T-helper 17 cell (primary cell): ENCODE measurements at places on chromosomes 12 and 14. TPM values are rescaled to one million over a fixed set of nuclear protein-coding genes. Genes with fewer than 3 reads are reported as not detected.
A peak's percentile ranks its signal among the peaks of the same experiment; 100 is the strongest.

DNA sequence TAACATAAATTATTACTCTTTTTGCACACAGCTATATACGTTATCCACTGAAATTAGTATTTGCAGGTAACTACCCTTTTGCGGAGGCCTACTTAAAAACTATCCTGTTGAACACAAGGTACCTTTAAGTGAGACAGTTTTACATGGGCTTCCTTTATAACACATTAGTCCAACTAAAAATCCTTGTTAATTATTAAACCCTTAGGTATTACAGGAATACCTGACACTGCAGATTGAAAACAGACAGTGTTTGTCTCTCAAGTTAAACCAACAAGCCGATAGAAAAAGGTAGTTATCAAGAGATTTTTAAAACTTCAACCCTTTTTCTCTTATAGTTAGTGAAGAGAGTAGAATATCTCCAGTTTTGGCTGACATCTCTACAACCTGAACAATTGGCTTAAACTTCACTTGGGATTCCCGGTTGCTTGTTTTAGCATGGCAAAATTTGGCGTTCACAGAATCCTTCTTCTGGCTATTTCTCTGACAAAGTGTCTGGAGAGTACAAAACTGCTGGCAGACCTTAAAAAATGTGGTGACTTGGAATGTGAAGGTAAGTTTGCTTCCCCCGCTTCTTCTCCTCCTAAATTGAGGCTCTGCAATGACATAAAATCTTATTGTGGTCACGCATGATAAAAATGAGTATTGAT lies at the start of gene MIA2:
Gene MIA2, plus strand, starts transcription at position 236 of the 647 bp plus-strand sequence. Its CDS starts 200 bp downstream, at position 436.
- H3K36me3 ChIP-seq, result no peaks in the 10 kb centered on the region
- H3K27me3 ChIP-seq, result no peaks in the 10 kb centered on the region
- peak within 1 kb of the TSS; percentile 14 for H3K27ac ChIP-seq
- no peak within 1 kb of the TSS for H3K4me3 ChIP-seq
- no peak for DNase-seq

DNA sequence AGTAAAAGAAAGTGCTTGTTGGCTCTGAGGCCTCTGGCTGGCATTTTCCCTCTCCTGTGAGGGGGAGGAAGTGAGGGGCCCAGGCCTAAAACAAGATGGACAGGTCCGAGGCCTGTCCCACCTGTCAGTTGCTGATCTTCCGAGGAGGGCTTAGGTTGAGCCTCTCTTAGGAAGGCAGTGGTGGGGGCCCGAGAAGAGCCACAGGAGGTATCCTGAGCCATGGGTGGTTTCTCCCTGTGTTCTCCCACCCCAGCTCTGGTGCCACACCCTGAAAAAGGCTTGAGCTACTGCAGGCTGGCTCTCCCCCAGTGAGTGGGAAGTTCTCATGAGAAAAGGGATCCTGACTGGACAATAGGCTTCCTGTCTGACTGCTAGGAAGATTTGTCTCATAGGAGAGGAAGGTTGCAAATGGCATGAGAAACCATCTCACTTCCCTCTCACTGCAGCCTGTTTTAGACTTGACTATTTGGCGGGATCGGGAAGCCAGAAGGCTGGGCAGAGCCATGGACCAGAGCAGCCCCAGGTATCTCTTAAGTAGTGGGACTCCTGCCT lies 72.1 kb upstream of the SRSF5 start:
- no peaks in the 10 kb centered on the region for H3K36me3 ChIP-seq
- no peak for DNase-seq
- H3K4me1 ChIP-seq, result peaks cover 72% of the 10 kb centered on the region
- peak overlapping the region; percentile 56 for H3K27ac ChIP-seq
- no peak overlapping the region for H3K4me3 ChIP-seq

DNA sequence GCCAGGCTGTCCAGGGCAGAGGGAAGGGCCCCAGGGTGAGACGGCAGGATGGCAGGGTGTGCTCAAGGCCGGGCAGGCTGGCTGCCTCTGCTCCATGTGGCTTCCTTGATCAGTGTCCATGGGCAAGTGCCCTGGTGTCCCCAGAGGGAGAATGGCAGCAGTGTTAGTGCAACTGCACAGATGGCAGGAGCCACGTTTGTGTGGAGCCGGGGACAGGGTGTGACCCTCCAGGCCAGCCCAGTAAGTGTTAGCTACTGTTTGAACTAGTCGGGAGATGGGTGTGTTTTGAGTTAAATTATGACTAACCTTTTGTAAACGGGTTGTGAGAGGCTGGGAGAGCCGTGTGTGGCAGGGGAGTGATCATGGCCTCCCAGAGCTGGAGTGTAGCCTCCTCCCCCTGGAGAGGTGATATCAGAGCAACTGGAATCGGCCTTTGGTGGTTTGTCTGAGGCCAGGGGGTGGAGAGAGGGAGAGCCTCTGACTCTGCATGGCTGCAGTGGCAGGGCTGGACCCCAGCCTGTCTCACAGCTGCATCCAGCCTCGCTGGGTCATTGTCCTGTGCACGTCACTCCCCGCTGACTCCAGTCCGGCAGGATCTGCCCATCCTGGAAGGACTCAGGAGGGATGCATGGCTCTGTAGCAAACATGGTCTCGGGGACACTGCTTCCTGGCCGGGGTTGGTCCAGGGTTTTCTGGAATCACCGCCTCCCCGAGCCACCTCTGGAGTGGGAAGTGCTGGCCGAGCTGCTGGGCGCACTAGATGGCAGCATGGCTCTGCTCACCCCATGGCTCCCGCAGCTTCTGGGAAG lies 27.8 kb downstream of the AACS start:
- no peak overlapping the region for H3K4me3 ChIP-seq
- no peaks in the 10 kb centered on the region for H3K27me3 ChIP-seq
- peaks cover 3% of the 10 kb centered on the region for H3K36me3 ChIP-seq
- no peak for DNase-seq
- H3K27ac ChIP-seq, result no peak overlapping the region

- peak overlapping the region; percentile 53 for H3K4me3 ChIP-seq
- H3K27ac ChIP-seq, result no peak overlapping the region
- peaks cover 4% of the 10 kb centered on the region for H3K4me1 ChIP-seq
- DNase-seq, result no peak
Observed at GRCh38 chr12:121926874-121927706, 8.7 kb downstream of the CFAP251 start.

Gene TAS2R46
- total RNA-seq, result 1.2 TPM

Gene FOXG1
- total RNA-seq, result not detected
